ENCODE measurements at places on chromosomes 4 and X.
A peak's percentile ranks its signal among the peaks of the same experiment; 100 is the strongest.

- no peak for DNase-seq
Observed at GRCh38 chr4:10965196-10965595, 280.6 kb upstream of the CLNK start.

DNA sequence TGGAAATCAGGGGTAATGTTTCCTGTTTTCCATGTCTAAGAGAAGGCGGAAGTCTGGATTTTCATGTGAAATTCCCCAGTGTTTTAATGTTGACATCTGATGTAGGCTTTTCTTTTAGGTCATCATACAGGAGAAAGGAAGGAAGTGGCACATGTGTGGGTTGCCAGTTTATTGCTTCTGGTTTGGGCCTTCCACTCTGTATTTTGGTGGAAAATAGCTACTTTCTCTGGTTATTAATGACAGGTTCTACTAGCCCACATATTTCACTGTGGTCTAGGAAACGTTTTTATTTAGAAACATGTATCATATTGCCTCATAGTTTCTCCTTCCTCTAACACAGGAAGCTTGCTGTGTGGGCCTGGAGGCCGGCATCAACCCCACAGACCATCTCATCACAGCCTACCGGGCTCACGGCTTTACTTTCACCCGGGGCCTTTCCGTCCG is 7.2 kb downstream of the PDHA1 start:
- DNase-seq, result peak; percentile 2

DNA sequence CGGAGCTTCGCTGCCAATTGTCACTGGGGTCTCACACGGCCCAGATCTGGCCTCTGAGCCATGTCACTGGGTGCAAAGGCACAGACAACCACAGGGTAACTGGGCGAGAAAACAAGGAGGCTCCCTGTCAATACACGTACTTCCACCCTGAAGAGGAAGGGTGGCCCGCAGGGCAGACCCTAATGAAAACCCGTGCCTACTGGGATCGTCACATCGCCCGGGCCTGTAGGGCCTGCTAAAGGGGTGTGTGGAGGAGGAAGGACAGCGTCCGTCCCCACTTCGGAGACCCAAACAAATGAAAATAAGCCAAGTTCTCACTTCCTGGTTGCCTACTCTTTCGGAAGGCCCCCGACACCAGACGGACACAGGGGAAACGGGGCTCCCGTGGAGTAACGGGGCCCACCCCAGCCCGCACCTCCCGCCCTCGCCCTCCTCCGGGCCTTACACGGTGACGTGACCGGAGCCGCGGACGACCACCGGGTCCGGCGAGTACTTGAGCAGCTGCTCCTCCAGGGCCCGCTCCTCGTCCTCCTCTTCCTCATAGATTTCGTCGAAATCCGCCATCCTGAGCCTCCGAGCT is 578 bp downstream of the CHIC2 start:
- peak; percentile 44 for DNase-seq

DNA sequence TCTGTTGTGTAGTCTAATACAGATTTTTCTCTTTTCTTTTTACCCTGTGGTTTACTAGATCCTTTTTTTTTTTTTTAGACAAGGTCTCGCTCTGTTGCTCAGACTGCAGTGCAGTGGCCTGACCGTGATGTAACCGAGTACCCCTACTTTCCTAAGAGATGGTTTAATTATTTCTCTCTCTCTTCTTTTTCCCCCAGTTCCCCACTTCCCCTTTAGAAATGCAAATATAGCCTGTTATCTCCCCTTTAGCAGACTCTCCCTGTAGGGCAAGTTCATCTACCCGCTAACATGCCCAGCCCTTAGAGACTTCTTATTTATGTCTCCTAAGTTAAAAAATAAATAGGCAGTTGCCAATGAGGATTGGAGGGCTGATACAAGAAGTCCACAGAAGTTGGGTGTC is 4.5 kb downstream of the SNX25 start:
- no peak for DNase-seq

DNA sequence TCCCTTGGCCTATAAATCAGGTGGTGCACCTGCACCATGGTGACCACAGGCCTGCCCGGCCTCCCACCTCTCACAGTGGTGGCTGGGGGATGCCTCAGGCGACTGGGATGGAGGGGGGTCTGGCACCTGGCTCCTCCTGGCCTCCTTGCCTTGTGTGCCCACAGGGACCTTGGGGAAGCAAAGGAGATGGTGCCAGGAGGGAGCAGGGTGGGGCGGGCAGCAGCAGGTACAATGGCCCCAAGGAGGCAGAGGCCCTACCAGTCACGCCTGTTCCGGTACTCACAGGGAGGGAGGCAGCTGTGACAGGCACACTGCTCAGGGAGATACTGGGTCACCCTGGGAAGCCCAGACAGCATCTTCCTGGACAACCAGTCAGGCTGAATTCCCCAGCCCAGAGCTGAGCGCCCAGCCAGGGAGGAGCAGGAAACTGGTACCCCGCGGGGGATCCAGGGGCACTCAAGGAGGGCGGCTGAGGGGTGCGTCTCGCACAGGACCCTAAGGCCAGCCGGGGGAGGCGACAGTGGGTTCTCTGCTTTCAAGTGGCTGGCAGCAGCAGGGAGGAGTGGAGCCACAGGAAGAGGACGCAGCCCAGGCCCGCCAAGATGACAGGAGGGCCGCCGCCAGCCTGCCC is 1.2 kb upstream of the TREX2 start:
- no peak for DNase-seq
